Esophagus squamous epithelium (tissue), 5 donors: ENCODE measurements at places on chromosomes 3 and 15.

GRCh38 chr3:79019137-79019923 is 748.5 kb downstream of the ROBO1 start:
- no peak for DNase-seq

DNA sequence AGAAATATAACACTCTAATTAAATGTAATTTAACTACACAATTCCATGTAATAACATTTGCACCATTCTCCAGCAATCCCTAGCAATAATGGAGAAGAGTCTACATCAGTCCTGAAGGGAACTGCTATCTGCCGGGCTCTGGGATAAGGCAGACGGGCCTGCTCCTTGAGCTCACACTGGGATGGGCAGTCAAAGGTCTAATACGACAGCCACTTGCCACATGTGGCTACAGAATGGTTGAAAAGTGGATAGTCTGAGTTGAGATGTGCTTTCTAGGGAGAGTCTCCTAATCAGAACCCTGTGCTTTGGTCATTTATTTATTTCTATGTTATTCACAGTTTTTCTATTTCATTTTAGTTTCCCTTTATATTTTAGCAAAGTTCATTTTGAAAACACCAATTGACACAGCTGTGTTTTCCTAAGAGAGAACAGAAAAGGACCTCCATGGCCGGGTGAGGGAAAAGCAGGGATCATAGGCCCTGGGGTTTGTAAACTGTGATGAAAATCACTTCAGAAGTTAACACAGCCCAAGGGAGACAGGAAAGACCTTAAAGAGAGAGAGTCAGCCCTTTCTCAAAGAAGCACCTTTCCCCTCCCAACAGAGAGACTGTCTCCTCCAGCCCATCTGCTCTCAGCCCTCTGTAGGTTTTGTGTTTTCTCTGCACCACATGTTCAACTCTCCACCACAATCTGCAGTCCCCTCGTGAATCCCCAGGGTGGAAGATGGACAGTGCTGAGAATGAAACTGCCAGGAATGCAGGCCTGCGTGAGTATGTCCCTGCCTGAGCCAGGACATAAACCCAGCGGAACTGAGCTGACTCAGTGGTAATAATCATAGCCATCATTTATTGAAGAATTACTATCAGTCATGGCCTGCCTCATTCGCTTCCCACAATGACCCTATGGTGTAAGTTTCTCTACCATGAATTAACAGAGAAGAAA is 11.6 kb downstream of the FSIP1 start:
- DNase-seq: no peak

DNA sequence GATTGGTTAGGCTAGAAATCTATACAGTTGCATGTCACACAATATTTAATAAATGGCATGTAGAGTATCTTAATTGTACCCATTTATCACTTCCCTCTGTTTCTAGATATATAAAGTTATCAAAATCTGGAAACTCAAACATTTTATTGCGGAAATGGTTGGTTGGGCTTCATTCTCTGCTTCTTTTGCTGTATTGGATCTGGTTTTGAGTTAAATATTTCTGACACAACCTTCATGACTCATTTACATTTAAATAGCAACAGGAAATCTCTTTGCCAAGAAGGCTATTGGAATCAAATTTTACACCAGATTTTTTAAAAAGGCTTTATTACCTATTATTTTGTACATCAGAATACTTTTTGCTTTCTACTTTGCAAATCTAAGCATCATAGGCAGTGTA is 153.8 kb downstream of the EBLN2 start:
- no peak for DNase-seq

DNA sequence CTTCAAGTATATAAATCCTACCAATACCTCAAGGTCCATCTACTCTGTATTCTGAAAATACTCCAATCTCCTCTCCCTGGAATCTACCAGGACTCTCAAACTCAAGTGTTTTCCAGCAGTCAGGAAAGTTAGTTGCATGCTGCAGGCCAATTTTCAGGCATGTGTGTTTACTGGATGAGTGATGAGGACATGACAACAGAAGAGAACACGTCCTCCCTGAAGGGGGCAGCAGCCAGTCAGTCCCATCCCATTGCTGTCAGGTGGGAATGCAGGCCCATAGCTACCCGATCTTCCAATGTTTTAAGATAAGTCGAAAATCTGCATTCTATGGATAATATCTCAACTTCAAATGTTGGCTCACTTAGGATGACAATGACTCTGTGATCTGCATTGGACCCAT is 496.2 kb downstream of the FHIT start:
- DNase-seq: no peak

DNA sequence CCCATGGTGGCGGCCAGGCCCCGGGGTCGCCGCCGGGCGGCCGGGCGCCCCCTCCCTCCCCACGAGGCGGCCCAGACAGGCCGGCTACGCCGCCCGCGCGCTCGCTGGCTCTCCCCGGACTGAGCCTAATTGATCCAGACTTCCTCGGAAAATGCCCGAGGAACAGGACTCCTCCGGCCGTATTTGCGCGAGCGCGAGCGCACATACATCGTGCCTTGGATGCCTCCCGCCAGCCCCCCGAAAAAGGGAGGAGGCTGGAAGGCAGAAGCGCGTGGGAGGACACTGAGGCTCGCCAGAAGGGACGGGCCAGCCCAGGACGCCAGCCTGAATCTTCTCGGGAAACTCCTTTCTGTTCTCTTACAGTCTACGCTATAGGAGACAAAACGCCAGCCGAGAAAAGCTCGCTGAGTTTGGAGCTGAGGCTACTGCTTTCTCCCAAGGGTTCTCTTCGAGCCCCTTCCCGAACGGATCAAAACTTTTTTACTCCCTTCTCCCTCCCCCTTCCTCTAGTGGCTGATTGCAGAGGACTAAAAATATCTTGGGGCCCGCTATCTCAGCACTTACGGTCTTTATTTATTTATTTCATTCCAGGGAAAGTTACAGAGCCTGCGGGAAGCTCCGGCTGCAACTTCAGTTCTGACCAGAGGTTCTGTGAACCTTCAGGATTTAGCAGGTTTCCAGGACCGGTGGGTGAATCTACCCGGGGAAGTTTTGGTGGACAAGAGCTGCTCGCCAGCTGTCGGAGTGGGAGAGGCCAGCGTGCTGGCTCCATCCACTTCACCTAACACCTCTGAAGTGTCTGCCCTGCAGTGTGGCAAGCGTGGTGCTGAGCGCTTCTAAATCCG is at the start of gene PDZRN3:
Gene PDZRN3, minus strand, starts transcription at position 121 of the 845 bp plus-strand sequence.
- no peak for DNase-seq

DNA sequence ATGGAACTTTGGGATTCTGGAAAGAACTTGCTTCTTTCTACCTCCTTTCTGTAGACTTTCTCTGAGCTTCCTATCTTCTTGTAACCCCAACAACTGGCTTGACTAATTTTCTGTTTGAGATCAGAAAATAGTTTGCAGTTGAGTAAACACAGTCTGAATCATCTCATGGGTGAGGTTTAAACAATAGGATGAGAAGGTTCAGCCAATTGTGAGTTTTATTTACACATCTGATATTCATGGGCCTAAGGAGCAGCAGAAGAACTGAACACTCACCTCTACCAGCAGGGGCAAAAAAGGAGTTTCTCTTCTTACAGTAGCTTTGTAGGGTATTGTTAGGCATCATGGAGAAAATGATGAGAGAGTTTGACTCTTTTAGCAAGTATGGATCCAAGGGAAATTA is 54.2 kb downstream of the DTWD1 start:
- no peak for DNase-seq

DNA sequence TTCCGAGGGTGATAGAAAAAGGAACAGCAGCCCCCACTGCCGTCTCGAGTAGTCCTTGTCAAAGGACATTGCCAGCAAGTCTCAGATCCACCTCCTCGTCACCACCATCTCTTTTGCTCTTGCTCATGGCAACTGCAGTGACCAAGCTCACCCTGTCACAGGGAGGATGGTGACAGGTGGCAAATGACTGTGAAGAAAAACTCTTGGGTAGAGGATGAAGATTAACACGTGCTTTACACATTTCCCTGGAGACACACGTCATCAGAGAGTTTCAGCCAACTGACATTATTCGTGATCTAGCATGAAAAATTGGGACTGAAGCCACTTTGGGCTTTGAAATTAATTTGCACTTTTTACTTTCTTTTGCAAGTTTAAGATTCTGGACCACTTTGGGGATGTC is 174.3 kb downstream of the EBLN2 start:
- no peak for DNase-seq

DNA sequence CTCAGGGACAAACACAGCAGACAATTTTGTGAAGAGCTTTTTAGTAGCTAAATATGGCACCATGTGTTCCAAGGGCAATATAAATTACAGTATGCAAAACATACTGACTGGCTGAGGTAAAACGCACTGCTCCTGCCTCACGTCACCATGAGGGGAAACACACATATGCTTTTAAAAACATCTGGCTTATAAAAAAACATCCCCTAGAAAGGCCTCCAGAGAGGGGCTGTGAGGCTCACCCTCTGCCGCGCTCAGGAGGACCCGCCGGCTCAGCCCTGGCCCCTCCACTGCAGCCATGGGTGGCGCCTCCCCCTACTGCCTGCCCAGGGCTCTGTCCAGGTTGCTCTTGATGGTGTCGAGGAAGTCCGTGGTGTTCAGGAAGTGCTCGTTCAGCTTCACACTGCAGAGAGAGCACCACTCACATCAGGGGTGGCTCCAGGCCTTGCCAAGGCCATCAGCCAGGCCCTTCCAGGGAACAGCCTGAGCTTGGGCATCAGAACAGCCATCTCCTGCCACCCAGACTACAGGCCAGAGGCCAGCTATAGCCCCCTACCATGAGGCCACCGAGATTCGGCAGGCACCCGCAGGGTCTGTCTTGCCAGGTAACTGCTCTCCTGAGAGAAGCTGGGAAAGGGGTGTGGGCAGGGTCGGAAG is 18.2 kb downstream of the IDH2 start:
- no peak for DNase-seq

GRCh38 chr3:51908026-51908425 is 4.9 kb upstream of the IQCF1 start:
- no peak for DNase-seq

- DNase-seq: no peak
Measured at GRCh38 chr15:90192961-90193786, 8.0 kb upstream of the SEMA4B start.

GRCh38 chr3:193771653-193772421 is 178.8 kb downstream of the OPA1 start:
- no peak for DNase-seq

DNA sequence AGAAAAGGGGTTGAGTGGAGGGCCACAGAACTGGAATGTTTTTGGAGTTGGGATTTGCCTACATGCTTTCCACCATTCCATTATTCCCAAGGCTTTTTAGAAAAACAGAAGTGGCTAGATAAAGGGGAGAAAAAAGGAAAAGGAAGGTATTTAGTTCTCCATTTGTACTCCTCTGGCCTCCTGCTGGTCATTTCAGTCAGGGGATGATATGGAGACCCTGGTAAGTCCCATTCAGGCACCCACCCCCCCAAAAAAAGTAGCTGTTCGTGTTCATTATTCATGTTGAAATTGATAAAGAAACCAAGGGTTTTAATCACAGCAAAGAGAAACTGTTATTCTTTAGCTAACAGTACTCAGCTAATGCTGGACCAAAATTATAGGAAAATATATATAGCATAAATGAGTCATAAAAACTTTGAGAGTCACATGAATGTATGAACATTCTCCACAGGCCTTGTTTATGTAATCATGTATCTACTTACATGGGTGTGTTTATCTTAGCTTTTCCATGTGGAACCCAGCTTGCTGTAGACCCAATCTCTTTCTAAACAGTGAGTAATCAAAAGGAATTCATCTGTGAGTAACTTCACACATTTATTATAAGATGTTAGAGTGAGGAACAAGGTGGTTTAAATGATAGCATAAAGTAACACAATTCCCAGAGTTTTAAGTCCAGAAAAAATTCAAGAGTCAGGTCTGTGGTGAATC is 167.2 kb downstream of the KCNMB2 start:
- no peak for DNase-seq

- no peak for DNase-seq
Measured at GRCh38 chr3:21722768-21723167, 28.2 kb downstream of the ZNF385D start.

DNA sequence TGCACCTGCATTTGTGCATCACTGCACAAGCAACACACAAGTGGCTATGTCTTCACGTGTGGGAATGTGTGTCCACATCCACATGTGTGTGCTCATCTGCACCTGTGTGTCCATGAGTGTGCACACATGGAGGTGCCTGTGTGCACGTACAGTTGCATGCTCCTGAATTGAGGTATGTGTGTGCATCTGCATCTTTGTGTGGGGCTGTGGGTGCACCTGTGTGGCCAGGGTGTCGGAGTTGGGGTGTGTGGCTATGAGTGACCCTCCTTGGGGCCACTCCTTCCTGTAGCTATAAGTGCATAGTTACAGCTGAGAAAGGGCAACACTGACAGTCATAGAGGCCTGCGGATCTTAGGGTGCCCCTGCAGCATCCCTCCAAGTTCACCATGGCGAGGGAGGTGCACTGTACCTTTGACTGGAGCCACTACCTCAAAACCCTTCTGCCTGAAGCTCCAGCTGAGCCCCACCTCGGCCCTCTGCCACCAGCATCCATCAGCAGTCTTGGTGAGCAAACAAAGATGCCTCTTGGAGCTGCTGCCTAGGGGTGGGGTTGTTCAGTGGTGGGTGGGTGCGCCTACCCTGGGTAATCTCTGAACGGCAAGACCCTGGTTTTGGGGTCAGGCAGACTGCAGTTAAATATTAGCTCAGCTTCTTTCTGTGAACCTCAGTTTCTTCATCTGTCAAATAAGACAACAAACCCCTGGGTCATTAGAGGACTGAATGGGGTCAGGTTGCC is 5.2 kb upstream of the HHATL start:
- no peak for DNase-seq

GRCh38 chr3:46695962-46696894 is 2.7 kb upstream of the ALS2CL start:
- no peak for DNase-seq

GRCh38 chr15:90617171-90617570 is 87.4 kb downstream of the CRTC3 start:
- DNase-seq: no peak

DNA sequence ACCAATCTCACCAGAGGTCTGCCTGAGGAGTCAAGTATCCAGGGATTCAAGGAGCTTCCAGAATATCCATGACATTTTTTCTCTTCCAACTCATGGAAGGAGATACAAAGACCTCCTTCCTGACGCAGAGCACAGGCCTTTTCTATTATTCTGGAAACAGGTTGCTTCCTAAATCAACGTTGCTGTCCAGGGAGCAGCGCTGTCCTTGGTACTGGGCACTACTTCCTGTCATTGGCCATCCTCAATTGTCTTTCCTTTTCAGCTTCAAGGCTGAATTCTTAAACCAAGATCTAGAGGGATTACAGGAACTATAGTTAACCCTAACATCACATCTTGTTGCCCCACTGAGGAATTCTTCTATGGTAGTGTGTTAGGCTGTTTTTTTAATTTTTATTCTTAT is 50.4 kb upstream of the TBC1D21 start:
- DNase-seq: no peak

DNA sequence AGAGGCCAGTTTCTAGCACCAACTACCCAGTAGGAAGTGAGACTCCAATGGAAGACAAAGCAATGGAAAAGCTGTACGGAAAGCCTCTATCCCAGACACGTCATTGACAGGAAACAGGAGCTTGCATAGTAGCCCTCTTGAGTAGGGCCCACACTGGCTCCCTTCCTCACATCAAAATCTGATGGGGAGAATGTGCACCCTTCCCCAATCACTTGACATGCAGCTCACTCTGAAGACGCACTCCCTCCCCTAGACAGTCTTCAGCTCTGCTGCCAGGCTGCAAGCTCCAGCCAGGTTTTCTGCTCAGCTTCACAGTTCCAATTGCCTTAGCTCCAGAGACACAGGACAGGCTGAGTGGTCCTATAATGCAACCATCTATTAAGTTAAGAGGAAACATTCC is 567.8 kb downstream of the EPHB1 start:
- no peak for DNase-seq

GRCh38 chr3:35658686-35659085 is 19.4 kb downstream of the ARPP21 start:
- DNase-seq: no peak

GRCh38 chr3:82392203-82392775 is 630.8 kb upstream of the GBE1 start:
- no peak for DNase-seq

- no peak for DNase-seq
Measured at GRCh38 chr3:117628823-117629291, 919.3 kb downstream of the TUSC7 start.
